Liver (tissue), 10 donors: ENCODE measurements at places on chromosomes 1 and 21. TPM values are rescaled to one million over a fixed set of nuclear protein-coding genes. Genes with fewer than 3 reads are reported as not detected.

The DISC1 gene
- total RNA-seq: 6.3 TPM

GRCh38 chr1:22461678-22462527, 10.3 kb downstream of the ZBTB40 start:
- DNase-seq: no peak

DNA sequence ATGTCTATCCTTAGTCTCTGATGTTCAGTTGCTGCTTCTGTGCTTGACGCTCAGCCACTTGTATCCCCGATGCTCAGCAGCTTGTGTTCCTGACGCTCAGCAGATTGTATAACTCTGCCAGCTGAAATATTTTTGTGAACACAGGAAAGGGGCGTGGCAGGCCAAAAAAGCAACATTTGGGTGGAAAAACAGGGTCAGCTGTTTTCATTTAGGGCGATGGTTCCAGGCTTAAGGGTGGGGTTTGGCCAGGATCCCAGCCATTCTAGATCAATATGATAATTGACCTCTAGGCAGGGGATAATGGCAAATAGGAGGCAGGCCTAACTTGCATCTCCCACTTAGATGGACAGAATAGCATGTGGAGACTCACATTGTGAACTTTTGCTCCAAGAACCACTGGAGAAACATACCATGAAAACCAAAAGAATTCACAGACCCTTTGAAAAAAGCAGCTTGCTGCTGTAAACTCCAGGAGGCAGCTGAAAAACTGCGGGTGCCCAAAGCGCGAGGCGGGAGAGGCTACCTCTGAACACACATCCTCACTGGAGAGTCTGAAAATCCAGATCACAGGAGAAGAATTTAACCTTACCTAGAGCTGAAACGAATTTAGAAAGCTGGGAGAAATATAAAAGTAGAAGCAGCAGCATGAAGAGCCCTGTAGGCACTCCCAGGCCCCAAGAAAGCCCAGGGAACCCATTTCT, 58.3 kb downstream of the ZNF648 start:
- DNase-seq: no peak

DNA sequence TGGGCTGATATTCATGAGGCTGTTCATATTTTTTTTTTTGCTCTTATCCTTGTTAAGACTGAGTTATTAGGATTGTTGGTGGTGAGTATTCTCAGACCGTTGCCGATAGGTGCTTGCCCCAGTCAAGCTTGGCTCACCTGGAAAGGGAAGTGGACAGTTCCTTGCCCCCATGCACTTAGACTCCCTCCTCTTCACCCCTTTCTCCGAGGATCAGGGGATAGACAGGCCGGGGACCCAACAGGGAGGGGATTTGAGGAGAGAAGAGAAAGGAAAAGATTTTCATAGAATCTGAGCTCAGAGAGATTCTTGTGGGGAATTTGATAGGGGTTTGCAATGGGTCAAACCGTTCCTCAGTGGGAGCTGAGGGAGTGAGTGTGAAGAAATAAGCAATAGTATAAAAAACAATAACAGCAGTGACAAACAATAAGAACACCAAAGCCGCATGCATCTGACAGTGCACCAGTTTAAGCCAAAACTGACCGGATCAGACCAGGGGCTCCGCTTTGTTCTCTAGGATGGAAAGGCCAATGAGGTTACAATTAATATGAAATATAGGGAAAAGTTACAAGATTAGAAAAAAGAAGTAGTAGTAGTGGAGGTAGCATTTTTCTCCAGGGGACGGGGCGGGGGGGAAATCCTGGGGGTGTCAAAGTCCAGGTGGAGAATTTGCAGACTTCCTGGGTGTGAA, 8.9 kb downstream of the PAX7 start:
- DNase-seq: no peak

GRCh38 chr1:182056601-182057366, 4.7 kb downstream of the ZNF648 start:
- no peak for DNase-seq

DNA sequence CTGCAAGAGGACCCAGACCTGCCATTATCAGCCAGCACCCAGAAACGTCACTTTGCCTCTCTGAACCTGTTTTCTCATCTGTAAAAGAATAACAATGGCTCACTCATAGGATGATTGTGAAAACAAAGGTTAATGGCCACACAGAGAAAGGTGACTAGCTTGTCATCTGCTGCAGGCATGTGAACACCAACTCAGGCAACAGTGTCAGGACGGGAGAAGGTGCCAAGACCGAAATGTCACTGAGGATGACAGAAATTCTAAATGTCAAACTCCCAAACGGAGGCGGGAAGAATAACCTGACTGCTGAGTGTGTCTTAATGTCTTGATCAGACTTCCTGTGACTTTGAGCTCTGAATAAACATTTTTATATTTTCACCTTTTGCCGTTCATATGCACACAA, 10.3 kb downstream of the PADI4 start:
- no peak for DNase-seq
